HepG2 (cell line): ENCODE measurements at places on chromosomes 13 and 19.

DNA sequence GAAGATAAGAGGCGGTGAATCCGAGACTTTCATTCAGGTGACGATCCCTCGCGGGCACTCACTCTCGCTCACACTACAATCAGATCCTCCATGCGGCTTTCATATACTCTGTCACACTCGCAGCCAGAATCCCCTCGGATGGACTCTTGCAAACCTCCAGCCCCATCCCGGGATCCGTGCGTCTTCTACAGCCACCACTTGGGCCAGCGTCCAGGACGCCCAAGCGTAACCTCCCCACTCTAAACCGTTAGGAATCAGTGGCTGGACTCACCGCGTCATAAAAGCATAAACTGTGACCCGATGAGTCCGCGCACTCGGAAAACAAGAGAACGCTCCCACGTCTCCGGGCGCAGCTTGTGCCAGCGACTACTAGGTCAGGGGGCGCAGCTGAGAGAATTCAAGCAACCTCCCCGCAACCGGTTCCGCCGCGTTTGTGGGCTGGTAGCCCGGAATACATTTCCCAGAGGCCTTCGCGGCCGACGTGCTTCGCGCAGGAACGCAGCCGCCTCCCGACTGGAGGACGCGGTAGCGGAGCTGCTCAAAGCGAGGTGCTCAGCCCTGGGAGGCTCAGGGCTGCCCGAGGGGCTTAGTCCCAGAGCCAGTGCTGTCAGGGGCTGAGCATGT is 27.6 kb downstream of the ZNF607 start:
- DNase-seq, result peak; percentile 87

DNA sequence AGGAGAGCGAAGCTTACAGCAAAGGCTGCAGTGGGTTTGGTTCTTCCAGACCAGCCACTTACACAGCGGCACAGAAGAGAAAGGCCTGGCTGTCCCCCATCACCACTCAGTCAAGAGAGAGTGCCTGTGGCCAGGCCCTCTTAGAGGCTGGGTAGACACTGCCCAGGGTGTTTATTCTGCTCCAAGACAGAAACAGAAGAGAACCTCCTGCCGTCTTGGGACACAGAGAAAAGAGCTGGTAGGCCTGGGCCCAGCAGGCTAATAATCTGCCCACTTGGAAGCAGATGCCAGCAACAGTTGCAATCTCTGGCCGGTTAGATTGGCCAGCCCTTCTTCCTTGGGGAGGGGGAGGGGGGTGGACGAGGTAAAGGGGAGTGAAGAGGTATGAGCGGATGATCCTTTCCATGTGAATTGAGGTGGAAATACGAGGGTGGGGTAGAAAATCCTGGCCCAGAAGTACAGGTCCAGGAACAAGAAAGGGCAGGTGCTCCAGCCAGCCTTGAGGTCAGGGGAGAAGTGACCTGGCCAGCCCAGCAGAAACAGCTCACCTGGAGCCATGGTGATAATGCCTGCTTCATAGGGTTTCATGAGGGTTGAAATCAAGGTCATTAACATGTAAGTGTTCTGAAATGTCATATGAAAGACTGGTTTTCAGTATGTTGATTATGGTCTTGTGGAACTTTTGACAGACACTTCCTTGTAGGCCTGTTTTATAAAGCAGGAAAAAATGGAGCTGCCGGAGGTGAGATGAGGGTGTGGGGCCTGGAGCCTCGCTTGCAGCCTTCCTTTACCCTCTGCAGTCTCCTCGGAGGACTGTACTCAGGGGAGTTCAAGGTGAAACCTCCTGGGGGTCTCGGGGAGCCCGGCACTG is 116.9 kb downstream of the SIPA1L3 start:
- DNase-seq, result no peak

DNA sequence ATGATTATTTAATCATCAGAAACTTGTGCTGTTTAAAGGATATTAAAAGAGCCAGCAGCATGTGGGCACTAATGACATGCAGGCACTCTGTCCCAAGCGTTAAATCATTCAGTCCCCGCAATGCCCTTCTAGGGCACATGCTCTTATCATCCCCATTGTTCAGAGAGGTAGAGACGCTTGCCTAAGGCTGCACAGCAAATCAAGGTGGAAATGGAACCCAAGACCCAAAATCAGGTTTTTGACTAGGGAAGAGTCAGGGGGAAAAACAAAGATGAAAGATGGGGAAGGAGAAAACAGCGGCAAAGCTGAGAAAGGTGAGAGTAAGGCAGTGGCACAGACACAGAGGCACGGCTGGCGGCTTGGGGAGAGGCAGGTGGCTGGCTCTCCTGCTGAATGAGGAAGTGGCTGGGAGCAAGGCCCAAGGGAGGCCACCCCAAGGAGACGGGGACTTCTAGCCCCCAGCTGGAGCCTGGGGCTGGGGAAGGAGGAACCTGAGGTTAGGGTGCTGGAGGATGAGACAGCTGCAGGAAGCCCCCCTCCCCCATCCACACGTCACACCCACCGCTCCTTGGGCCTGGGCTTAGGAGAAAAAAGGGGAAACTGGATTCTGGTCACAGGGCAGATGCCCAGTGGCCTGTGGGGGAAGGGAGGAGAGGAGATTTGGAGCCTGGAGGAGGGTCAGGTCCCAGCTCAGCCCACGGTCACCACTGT is 1.0 kb upstream of the TYROBP start:
- no peak for DNase-seq

- no peak for DNase-seq
Measured at GRCh38 chr13:55992145-55992544, 1148.6 kb upstream of the PRR20A start.

- no peak for DNase-seq
Measured at GRCh38 chr19:18851673-18852325, 20.0 kb downstream of the UPF1 start.

DNA sequence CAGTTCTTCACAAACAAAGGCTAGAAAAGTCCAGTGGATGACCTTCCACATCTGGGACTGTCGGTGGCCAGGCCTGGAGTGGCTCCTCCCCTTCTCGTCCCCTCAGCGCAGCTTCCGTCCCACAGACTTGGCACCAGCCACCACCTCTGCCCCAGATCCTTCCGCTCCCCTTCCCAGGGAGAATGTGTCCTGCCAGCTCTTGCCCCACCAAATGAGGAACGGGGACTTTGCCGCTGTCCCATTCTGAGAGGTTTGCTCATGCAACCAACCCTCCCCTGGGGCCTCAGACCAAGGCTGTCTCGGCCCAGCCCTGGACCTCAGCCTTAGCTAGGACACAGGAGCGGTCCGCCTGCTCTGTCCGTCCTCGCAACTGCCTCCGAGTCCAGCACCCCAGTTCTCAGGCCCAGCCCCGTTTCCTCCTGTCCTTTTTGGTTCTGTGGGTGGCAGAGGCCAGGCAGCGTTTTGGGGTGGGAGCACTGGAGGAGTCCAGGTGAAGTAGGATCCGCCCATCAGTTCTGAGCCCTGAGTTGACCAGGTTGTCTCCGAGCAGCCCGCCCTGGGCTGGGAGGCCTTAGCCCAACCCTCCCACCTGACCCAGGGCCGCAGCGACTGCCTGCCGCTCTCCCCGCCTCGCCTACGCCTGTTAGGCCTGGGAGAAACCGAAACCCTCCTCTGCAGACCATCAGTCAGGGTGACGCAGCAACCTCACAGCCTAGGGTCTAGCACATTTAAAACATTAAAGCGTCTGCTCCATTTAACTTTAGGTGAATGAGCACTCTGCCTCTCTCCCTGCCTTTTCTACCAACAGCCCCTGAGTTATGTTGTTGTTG is 284.3 kb downstream of the FOXO1 start:
- no peak for DNase-seq

GRCh38 chr13:41418027-41418426 is 39.3 kb upstream of the RGCC start:
- no peak for DNase-seq

DNA sequence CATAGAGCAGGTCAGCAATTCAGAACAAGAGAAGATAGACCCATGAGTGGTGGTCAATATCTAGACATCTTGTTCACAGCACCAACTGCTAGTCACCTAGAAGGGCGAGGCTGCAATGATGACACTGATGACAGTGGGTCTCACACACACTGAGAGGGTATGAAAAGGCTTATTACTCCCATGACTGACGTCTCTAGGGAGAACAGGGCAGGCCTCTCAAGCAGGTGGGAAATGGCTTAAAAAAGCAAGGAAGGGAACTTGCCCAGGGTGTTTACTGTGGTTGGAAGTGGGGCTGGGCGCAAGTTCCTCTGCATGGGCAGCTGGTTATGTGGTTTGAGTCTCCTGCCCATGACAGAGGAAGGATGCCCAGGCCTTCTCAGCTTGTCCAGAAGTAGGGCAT is 33.8 kb downstream of the ZNF44 start:
- no peak for DNase-seq

DNA sequence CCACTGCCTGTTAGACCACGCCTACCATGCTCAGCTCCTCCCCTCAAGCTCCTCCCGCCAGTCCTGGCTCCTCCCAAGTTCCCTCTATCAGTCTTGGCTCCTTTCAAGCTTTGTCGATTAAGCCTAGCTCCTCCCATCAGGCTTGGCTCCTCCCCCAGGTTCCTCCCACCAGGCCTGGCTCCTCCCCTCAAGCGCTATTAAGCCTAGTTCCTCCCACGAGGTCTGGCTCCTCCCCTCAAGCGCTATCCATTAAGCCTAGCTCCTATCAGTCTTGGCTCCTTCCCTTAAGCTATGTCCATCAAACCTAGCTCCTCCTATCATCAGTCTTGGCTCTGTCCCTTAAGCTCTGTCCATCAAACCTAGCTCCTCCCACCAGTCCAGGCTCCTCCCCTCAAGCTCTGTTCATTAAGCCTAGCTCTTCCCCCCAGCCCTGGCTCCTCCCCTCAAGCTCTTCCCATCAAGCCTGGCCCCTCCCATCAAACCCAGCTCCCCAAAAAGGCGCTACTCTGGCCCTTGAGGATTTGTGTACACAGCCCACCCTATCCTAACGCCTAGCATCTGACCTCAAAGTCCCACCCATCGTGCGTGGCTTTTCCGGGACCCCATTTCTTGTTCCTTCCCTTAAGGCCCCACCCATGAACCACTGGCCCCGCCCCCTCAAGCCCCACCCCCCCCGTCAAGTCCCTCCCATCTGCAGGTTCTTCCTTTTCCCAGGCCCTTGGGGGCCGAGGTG is 10.0 kb downstream of the CAMSAP3 start:
- DNase-seq, result peak; percentile 57

GRCh38 chr19:45402298-45403061 is 2.4 kb downstream of the PPP1R13L start:
- no peak for DNase-seq

- no peak for DNase-seq
Measured at GRCh38 chr13:89393758-89394304, 1722.7 kb downstream of the SLITRK5 start.

- DNase-seq, result no peak
Measured at GRCh38 chr13:49954674-49955455, 18.7 kb upstream of the SPRYD7 start.

DNA sequence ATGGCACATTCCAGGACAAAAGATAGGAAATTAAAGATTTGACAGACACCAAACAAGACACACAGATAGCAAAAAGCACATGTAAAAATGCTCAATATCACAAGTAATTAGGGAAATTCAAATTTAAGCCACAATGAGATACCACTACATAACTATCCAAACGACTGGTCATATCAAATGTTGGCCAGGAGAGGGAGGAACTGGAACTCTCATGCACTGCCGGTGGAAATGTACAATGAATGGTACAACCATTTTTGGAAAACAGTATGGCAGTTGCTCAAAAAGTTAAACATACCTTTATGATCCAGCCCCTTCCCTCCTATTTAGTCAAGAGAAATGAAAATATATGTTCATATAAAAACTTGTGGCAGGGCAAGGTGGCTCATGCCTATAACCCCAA is 36.8 kb upstream of the CYP2S1 start:
- DNase-seq, result no peak

- no peak for DNase-seq
Measured at GRCh38 chr19:11063434-11063833, 25.8 kb upstream of the LDLR start.

- DNase-seq, result no peak
Measured at GRCh38 chr13:50905256-50905655, 4.3 kb upstream of the RNASEH2B start.

DNA sequence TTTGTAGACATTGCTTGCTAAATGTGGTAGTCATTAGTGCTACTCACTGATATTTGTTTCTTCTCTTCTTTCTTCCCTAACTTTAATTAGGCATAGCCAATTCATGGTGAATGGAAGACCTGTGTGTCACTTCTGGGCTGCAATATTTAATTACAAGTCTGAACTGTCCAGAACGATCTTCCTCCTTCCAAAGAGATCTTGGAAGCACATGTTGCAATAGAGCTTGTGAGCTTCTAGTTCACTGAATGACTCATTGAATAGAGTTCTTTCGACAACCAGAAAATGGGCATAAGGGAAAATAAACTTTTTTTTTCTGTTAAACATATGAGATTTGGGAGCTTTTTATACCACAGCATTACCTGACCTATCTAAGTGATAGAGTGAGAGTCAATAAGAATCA is 1264.6 kb downstream of the PCDH9 start:
- no peak for DNase-seq

DNA sequence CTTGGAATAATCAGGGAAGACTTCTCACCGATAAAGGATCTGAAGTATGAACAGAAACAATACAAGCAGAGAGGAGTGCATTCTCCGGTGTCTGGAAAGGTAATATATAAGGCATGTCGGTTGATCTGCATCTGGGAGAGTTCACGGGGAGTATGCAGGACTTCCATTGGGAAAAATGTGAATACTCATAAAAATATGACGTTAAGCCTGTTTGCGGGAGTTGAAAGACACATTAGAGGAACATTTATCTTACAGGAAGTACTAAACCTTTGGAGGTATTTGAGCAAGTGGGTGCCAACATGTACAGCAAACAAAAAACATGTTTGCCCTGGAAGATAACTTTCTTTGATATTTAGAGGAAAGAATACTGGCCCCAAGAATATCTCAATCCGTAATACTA is 286.8 kb downstream of the SLITRK6 start:
- DNase-seq, result peak; percentile 11

DNA sequence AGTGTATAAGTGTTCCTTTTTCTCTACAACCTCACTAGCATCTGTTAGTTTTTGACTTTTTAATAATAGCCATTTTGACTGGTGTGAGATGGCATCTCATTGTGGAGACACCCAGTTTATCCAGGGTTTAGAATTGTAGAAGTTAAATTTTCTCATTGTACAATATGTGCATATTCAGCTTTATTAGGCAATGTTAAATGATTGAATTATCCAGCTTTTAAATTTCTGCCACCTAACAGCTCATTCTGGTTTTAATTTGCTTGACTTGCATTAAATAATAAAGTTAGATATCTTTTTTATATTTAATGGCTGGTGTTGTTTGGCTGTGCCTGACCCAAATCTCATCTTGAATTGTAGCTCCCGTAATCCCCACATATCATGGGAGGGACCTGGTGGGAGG is 46.7 kb upstream of the ZNF30 start:
- DNase-seq, result no peak

GRCh38 chr19:8004723-8005513 is 523 bp downstream of the ELAVL1 start:
- no peak for DNase-seq
